ENCODE measurements at places on chromosomes 12 and 14.
A peak's percentile ranks its signal among the peaks of the same experiment; 100 is the strongest.

DNA sequence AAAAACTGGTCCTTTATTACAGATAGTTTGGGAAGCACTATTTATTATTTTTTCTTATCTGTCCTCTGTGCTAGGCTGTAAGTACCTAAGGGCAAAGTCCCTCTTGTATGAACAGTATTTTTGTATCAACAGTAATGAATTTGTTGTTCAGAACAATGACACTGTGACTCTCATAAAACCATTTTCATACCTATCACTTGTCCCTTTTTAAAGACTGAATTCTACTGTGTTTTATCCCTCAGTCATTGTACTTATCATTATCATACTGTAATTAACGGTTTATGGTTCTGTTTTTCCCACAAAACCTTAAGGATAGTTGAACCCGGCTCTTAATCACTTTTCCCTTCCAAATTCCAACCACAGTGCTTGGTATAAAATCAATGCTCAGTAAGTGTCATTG, 69.4 kb downstream of the SRGAP1 start:
- no peak for DNase-seq

GRCh38 chr14:31410048-31410650, 10.2 kb downstream of the HEATR5A start:
- no peak for DNase-seq

- peak; percentile 54 for DNase-seq
Observed at GRCh38 chr14:47278233-47278842, 397.1 kb downstream of the MDGA2 start.

GRCh38 chr12:95767703-95768102, 22.9 kb downstream of the NTN4 start:
- no peak for DNase-seq

DNA sequence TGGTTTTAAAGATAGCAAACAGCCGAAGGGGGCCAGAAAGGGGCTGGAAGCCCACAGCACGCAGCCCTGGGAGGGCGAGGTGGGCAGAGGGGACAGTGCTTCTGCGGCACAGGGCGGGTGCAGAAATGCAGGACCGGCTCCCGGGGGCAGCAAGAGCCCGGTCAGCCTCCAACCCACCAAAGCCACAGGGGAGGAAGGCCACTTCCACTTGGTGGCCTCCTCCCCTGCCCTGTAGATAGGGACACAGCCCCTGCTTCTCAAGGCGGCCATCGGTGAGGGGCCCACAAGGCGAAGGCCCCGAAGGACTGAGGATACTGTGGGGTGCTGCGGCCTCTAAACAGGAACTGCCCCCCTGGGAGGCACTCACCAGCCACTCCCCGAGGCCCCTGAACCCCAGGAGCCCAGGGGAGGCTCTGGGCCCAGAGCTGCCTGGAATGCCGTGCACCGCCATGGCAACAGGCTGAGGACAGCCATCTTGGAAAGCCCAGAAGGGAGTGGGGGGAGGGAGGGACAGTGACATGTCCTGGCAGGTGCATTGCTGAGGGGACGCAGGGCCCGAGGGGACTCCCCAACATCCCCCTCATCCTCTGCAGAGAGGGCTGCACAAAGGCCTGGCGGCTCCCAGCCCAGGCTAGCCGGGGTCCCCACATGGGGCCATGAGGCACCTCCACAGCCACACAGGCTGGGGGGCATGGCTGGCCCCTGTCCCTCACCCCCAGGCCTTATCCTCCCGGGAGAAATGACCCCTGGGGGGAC, 114.7 kb downstream of the NCOR2 start:
- peak; percentile 67 for DNase-seq

DNA sequence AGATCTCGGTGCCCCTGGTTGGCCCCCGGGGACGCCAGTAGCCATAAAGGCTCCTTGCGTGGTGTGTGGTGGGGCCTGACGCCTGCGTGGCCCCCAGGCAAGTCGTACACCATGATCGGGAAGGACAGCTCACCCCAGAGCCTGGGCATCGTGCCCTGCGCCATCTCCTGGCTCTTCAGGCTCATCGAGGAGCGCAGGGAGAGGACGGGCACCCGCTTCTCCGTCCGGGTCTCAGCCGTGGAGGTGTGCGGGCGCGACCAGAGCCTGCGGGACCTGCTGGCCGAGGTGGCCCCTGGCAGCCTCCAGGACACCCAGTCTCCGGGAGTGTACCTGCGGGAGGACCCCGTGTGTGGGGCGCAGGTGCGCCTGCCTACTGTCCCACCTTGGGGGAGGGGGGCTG, 34.5 kb downstream of the KIF26A start:
- DNase-seq, result no peak

- DNase-seq, result no peak
Observed at GRCh38 chr14:105010891-105011291, 10.0 kb downstream of the CDCA4 start.

GRCh38 chr12:47408171-47408871, 297.5 kb downstream of the RPAP3 start:
- peak; percentile 12 for DNase-seq

DNA sequence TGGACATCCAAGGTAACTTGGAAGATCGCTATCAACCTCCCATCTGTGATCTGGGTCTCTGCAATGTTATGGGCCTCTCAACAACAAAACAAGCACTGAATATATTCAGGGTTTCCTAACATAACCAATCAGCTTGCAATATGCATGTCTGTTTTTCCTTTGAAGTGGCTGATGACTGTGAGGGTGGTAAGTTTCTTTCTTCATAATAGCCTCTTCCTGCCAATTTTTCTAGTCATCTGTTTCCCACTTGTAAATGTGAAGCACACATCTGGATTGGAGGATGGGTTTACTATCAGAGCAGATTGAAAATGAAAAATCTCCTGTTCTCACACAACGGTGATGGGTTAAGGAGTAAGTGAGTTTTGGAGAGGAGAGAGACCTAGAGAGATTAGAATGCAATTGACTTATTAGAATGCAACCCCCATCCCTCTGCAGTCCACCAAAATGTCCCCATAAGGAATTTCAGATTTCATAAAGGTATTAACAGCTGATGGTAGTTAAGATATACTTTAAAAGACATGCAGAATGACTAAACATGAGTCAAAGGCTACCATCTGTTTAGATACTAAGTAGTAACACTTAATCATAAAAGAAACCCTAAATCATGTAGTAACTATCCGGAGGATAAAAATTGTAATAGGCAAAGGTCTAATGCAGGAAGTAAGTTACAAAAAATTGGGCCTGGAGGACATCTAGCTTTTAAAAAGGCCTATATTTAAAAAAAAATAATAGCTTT, 58.4 kb upstream of the SAV1 start:
- no peak for DNase-seq

DNA sequence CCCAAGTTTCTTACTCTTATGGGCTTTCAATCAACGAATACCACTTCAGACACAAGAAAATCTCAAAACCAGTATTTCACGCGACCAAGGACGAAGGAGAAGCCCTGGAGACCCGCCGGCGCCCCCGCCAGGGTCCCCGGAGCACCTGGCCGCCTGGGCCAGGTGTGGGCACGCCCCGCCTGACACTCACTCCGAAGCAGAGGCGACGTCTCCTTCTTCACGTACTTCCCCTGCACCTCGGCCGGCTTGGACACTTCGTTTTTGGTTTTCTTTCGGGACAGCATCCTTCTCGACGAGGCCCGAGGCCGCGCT, 466 bp downstream of the SAV1 start:
- peak; percentile 50 for DNase-seq

DNA sequence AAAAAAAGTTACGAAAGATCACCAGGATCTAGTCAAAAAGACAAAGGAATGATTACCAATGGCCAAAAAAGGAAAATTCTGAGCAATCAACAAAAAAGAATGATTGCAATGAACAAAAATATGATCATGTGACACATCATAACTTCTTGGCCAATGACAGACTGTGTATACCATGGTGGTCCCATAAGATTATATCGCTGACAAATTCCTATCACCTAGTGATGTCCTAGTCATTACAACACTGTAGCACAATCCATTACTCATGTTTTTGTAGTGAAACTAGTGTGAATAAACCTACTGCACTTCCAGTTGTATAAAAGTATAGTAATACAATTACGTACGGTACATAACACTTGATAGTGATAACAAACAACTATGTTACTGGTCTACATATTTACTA, 12.3 kb downstream of the SEL1L start:
- no peak for DNase-seq

- no peak for DNase-seq
Observed at GRCh38 chr12:12365446-12365802, 8.5 kb downstream of the BORCS5 start.

- DNase-seq, result no peak
Observed at GRCh38 chr12:57712701-57713100, 18.8 kb downstream of the OS9 start.

DNA sequence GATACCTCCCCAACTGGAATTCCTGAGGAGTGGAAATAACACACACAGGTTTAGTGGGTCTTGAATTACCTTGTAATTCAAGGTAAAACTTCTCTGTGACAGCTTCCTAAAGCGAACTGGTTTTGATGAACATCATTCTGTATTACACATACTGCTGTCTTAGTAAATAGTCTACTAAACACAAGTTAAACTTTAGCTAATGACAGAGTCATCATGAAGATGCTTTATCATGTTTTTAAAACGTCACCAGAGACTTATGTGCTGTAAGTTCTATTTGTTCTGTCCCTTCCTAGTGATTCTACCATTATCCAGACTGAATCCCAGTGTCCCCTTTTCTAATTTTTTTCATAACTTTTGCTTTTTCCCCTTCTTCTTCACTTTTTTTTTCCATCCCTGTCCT, 11.6 kb upstream of the GXYLT1 start:
- no peak for DNase-seq

DNA sequence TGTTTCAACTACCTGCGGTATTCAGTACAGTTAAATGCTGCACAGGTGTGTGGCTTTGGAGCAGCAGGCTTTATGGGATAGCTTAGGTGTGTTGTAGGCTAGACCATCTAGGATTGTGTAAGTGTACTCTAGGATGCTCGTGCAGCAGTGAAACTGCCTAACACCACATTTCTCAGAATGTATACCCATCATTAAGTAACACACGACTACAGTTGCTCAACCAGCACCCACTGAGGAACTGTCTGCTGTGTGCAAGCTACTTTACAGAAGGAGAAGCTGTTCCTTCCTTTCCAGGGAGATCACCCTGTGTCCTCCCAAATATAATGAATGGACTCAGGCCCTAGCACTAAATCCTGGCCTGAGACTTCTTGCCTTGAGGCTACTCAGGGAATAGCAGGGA, 94.8 kb downstream of the SLC24A4 start:
- DNase-seq, result no peak

- no peak for DNase-seq
Observed at GRCh38 chr14:99981806-99982205, 83.4 kb upstream of the EVL start.

DNA sequence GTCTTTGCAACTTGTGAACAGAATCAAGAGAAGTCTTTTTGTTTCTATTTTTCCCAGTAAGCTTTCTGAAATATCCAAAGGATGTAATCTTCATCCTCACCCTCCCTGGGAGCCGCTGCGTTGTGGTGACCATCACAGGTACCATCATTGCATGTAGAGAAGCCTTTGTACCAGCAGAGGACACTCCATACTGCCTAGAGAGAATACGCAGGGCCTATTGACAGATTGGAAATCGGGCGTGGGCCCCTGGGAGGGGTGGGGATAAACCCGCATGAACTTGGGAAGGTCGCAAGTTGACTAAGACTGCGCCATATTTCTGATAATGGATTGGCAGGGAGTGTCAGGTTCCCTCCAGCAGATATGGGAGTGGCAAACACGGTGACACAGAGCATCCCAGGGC, 12.7 kb downstream of the KRT1 start:
- DNase-seq, result no peak

DNA sequence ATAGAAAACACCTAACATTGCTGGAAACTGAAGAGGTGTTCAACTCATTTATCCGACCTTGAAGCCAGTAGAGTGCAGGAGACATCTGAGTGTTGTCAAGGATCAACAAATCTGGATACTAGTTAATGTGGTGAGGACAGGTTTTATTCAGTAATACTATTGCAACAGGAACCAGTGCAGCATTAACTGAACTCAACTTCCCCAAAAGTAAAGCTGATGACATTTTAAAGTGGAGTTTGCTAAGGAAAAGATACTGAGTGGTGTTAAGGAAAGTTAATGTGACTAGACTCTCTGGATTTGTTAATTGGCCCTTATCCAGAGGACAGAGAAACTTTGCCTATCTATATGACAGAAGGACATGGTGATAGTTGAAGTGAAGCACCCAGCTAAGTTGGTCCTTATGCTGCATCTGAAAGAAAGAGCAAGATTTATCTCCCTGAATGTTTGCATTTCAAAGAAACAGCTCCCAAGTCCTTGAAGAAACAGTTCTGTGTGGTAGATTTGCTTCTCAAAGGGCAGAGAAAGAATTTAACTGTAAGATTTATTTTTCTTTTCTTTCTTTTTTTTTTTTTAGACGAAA, 1.2 kb upstream of the CLEC7A start:
- DNase-seq, result no peak

- DNase-seq, result no peak
Observed at GRCh38 chr12:123757561-123757960, 4.5 kb upstream of the DNAH10 start.

- DNase-seq, result no peak
Observed at GRCh38 chr12:12476857-12477531, 85.7 kb downstream of the DUSP16 start.

- no peak for DNase-seq
Observed at GRCh38 chr14:33186656-33187055, 248.0 kb downstream of the NPAS3 start.

DNA sequence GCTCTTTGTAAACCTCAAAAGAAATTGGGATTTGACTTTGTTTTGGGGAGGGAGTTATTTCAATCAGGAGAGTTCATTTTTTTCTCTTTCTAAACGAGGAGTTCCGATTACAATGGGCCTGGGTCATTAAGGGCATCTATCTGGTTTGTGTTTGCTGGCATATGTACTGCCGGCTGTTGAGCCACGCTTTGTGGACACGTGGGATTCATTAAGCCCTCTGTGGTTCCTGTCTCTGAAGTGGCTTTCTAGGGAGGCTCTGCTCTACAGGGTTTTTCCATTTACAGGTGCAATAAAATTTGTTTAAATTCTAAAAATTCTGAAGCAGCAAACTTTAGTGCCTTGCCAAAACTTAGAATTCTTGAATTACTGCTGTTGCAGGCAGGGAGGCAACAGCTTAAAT, 57.9 kb downstream of the GNS start:
- no peak for DNase-seq

GRCh38 chr12:6465467-6466183, 4.9 kb downstream of the VAMP1 start:
- DNase-seq, result peak; percentile 64

DNA sequence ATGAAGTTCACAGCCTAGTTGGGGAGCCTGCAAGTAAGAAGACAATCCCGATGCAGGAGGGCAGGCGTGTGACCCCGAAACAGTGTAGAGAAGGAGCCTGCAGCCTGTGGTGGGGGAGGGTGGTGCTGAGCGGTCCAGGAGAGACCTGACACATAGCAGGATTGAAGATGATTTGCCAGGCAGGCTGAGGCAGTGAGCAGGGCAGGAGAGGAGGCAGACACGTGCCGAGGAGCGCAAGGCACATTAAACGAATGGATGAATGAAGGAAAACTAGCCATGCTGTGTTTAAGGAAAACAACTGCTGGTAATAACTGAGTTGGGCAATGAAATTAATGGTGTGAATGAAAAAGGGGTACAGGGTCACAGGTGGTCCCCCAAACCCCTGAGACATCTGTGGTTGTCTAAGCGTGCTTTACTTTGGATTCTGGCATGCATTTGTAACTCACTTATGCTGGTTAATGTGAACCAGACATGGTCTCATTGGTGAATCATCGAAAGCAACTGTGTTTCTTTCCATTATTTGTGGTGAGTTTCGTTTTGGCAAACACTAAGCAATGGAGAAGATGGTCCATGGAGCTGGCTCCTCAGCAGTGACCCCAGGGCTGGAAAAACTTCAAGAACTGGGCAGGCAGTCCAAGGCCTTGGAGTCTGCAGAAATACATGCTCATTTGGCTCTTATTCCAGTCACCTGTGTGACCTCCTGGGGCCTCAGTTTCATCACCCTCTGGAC, 96.9 kb upstream of the EVL start:
- no peak for DNase-seq

- no peak for DNase-seq
Observed at GRCh38 chr12:13744561-13744960, 236.8 kb downstream of the GRIN2B start.

All from pancreas (tissue), 10 donors.